Muscle of arm (tissue), 14 donors: ENCODE measurements at places on chromosomes 1 and 21. TPM values are rescaled to one million over a fixed set of nuclear protein-coding genes. Genes with fewer than 3 reads are reported as not detected.

The LCE3D gene
- not detected for polyA plus RNA-seq

The TUT4 gene
- 77.7 TPM for polyA plus RNA-seq

The ALPL gene
- polyA plus RNA-seq: 2.3 TPM

The TSSK3 gene
- polyA plus RNA-seq: not detected

The CHRM3 gene
- polyA plus RNA-seq: 0.69 TPM

The MYOM3 gene
- 231 TPM for polyA plus RNA-seq

The LCE1C gene
- not detected for polyA plus RNA-seq

The RIMKLA gene
- polyA plus RNA-seq: 1.2 TPM

The NTRK1 gene
- 0.41 TPM for polyA plus RNA-seq

The CLEC20A gene
- 0.41 TPM for polyA plus RNA-seq

The LCE3E gene
- not detected for polyA plus RNA-seq

The SPRR2G gene
- not detected for polyA plus RNA-seq
